AG09309 (cell line): ENCODE measurements at places on chromosomes 5 and 9.

DNA sequence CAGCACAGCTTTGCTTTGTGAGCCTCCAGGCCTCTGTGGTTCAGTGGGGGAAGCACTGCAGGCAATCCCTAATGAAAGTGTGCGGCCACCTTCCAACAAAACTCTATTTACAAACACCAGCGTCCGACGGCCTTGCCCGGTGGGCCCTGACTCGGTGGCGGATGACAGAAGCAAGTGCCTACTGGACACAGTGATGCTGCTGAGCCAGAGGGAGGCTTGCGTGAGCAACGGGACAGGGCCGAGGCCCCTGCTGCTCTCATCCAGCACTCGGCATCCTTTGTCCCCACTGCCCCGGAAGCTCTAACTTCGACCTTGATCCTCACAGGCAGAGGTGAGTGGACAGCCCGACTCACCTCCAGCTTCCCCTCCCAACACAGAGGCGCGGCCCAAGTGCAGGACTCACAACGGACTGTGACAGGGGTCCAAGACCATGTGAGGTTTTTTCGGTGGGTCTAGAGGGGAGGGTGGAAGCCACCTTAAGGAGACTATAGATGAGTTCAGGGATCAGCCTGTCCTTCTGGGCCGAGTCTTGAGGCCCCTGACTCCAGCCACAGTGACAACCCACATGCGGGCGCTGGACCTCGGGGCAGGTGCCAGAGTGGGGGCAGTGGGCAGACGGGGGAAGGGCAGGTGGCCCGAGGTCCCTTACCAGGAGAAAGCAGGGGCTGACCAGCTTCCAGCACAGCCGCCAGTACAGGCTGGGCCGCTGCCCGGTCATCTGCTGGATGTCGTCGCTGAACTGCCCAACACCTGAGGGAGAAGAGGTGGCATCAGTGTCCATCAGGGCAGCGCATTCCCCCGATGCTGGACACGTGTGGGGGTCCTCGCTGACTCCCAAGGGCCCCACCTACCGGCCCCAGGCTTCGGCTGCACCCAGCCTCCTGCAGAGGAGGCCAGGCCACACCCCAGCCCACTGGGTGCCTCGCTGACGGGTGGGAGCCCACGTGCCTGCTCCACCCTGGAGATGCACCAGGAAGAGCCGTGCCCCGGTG, 39.4 kb downstream of the SLC6A3 start:
- no peak for DNase-seq

DNA sequence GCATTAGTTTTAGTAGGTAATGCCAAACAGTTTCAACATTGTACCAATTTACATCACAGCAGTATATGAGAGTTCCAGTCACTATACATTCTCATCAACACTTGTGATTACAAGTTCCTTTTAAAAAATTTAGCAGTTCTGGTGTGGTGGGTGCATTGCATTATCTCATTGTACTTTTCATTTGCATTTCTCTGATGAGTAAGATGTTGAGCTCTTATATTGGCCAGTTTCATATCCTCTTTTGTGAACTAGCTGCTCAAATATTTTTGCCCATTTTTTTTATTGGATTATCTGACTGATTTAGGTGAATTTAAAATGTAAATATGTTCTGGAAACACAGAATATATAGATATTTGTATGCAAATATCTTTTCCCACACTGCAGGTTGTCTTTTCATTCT, 160.9 kb upstream of the NR3C1 start:
- DNase-seq, result no peak

GRCh38 chr9:129485145-129485774, 135.6 kb downstream of the C9orf50 start:
- no peak for DNase-seq

DNA sequence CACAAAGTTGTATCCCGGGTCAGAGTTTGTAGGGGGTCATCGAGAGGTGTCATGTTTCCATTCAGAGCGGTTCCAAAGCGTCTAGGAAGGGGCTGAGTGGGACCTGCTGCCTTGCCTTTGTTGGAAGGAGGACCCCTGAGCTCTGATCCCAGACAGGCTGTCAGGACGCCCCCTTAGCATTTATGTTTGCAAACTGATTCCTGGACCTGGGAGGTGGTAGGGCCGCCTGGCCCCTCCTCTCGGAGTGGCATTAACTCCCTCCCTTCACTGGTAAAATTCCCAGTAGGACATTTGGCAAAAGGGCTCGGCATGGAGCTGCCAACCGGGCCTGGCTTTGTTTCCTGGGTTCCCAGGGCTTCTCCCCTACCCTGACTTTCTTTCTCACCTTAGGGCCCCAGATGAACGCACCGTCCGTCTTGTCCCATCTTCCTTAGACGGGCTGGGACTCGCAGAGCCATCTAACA, 2.5 kb downstream of the JADE2 start:
- no peak for DNase-seq

DNA sequence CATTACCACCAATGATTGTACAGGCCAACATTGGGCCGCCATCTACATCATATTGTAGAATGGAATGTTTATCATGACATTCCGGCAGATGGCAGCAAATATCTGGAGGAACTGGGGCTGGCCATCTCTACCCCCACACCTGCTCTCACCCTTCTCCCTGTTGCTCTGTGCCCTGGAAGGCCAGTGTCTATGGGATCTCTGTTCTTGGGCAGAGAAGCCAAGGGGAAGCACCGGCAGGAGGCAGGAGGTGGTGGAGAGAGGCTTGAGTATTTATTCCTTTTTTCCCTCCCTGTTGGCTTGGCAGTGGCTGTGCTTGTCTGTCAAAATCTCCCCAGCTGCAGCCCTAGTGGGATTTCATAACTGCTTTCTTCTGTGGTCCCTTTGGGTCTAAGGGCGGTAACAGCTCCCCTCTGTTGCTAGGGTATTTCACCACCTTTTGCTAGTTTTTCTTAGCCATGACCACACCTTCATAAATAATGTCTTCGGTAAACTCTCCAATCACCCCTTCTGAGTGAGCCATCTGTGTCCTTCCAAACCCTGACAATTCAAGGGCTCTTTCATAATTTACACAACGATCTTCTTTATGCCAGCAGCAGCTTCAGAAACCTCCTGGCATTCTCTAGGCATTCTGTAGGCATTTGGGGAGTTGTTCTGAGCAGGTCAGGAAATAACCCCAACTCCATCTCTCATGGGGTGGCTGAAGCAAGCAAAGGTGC, 225.8 kb downstream of the MELK start:
- DNase-seq, result no peak

DNA sequence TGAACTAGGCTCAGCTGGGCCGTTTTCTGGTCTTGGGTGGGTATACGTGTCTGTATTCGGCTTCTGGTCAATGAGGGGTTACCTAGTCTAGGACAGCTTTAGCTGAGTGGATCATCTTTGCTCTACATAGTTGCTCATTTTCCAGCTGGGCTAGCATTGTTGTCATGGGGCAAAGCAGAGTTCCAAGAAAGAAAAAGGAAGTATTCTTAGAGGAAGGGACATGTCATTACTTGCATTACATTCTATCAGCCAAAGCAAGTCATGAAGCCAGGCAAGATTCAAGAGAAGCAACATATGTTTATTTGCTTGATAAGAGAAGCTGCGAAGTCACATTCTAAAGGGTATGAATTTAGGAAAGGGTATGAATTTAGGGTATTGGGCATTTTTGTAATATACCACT, 396.5 kb downstream of the ZNF608 start:
- DNase-seq, result no peak

DNA sequence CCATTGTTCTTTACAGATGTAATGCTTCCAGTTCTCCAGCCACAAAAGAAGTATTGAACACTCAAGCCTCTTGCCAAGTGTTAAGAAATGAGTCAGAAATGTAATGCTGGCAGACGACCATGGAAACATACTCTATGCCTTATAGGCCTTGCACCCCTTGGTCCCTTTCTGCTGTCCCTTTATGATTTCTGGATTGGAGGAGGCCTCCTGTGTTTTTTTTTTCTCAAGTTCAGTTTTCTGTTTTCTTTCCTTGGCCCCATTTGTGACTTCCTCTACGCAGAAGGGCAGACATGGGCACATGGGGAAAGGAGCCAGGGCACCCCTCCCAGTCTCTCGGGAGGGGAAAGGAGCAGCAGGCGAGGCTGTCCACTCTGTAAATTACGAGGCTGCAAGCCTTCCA, 53.4 kb downstream of the SNX18 start:
- DNase-seq, result no peak

DNA sequence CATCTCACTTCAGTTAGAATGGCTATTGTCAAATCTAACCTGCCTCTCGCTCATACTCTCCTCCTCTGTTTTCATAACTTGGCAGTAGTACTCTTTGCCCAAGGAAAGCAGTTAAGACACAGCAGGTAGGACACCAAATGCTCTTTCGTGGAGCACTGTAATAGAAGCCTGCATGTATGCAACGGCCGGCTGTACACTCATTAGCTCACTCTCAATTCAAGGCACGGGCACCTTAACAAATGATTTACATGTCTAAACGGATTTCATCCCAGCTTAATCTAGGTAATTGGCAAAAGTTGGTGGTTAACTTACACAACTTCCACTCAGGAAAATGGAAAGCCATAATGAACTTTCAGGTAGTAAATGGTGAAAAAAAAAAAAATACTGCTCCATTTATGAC, 14.9 kb downstream of the DEPDC1B start:
- no peak for DNase-seq

DNA sequence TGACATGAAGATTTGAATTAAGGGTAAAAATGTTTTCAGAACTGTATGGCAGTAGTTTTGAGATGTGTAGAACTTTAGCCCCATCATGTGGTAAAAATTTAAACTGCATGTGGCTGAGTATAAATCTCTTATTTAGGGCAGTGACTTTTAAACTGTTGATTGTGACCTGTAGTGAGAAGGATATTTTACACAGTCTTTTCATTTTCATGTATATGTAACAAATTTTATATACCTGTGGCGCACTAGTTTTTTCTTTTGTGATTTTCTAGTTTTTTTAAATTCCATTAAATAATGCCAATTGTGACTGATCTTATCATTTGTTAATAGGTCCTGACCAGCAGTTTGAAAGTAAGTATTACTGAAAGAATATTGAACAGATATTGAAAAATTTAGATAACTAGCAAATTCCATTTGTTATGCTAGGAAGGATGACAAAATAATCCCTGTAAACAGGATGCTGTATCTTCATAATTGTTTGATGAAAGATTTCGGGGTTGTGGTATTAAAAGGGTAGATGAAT, 47.2 kb downstream of the GPBP1 start:
- peak; percentile 14 for DNase-seq

DNA sequence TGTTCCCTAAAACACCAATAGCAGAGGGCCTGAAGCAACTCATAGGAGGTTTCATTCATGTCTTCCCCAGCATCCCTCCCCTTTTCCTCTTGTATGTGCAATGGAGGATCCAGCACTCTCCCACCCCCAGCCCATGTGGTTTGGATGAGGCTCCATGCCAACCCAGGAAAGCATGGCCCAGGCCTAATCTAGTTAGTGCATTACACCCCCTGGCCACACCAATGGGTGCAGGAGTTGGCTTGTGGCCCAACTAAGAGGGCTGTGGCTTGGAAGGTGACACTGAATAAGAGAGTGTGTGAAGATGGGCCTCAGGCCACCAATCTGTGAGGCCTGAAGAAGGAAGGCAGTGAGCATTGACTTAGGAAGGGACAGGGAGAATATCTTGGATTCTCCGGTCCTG, 70.8 kb upstream of the SMIM23 start:
- no peak for DNase-seq

DNA sequence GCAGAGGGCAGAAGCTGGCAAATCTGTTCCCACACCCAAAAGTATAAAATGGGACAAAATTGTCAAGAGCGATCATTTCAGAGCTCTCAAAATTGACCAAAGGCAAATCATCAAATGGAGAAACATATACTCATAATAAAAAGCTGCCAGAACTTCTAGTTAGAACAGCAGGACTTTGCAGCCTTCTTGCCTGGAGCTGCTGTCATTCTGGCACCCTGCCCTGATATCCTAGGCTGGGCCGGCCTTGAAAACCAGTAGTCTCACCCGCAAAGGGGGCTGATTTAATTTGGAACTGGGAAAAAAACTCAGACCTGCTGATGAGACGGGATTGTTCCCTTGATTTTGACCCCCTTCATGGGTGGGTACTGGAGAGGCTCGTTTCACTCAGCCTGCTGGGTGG, 18.5 kb downstream of the OR2V1 start:
- no peak for DNase-seq

DNA sequence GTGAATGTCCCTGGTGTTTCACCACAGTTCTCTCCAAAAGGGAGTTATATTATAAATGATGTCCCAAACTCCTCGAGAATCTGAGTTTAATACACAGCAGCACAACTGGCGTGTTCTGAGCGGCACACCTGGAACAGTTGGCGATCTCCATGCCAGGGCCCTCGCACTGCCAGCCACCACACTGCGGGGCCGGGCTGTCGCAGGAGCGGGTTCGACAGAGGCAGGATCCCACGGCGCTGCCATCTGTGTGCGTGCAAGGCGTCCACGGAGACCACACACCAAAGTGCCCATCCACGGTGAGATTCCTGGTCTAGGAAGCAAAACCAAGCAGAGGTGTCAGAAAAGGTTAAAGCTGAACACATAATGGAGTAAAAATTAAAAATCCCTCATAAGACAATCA, 423.3 kb downstream of the SEMA5A start:
- no peak for DNase-seq

DNA sequence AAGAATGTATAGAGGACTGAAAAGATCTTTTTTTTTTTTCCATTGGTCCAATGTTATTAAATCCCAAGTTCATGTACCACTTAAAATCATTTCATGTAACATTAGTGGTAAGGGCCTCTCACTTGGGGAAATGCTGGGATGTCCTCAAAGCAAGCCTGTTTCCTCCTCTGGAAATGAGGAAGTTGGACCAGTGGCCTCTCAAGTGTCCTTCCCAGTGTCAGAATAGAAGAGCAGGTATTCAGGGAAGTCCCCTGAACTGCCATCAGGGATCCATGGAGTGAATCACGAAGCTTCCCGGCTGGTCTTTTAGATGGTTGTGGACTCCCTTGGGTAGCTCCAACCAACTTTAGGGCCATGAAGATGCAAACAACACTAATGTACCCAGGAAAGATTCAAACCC, 55.2 kb upstream of the AFAP1L1 start:
- DNase-seq, result no peak

DNA sequence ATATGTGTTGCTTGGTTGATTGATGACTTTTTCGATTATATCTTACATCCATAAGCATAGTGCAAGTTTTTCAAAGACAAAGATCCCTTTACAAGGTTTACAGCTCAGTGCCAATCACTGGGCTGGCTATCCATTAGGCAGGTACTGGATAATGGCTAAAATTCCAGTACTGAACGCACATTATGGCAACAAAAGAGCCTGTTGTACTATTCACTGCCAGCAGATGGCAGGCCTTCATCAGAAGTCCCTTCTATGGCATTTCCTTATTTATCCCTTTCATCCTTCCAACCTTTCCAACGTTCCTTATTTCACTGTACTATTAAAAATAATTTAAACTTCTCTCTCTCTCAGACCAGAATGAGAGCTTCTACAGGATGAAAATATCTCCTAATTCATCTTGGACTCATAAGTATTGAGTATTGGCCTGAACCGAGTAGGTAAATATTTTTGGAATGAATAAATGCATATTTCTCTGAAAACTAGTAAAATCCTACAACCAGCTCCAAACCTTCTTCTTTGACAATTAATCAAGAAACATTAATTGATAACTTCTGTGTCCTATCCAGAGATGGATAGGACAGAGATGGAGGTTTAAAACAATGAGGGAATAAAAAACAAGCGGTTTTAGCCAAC, 6.7 kb upstream of the WNT8A start:
- peak; percentile 21 for DNase-seq

GRCh38 chr9:100098046-100098886, 534 bp downstream of the ERP44 start:
- no peak for DNase-seq
